Fibroblast of lung (primary cell): ENCODE measurements at places on chromosomes 1 and 21. TPM values are rescaled to one million over a fixed set of nuclear protein-coding genes. Genes with fewer than 3 reads are reported as not detected.

Gene RPTN
- total RNA-seq = not detected in 2 replicates

Gene OR2AK2
- total RNA-seq = not detected in 2 replicates

Gene AVPR1B
- total RNA-seq = not detected in 2 replicates

Gene AGT
- total RNA-seq = 10.6 and 14.1 TPM in 2 replicates

Gene DBT
- 5.4 and 7.9 TPM in 2 replicates for total RNA-seq

Gene PLEKHO1
- total RNA-seq = 55.0 and 65.6 TPM in 2 replicates

Gene MSTO1
- total RNA-seq = 19.5 and 21.3 TPM in 2 replicates

Gene PROK1
- not detected in 2 replicates for total RNA-seq

Gene CGN
- total RNA-seq = under 0.01 and 0.17 TPM in 2 replicates

Gene ZBTB21
- 5.6 and 8.9 TPM in 2 replicates for total RNA-seq

Gene UTP25
- 6.9 and 10.4 TPM in 2 replicates for total RNA-seq

Gene KRTAP11-1
- total RNA-seq = not detected in 2 replicates

Gene KTI12
- total RNA-seq = 6.9 and 7.8 TPM in 2 replicates

Gene CRYAA
- total RNA-seq = not detected in 2 replicates

Gene HPDL
- 0.17 and 0.26 TPM in 2 replicates for total RNA-seq

Gene PLPP3
- 170 and 343 TPM in 2 replicates for total RNA-seq

Gene AQP10
- not detected in 2 replicates for total RNA-seq

Gene AGMAT
- total RNA-seq = 1.0 and 1.2 TPM in 2 replicates

Gene CLCA1
- total RNA-seq = not detected in 2 replicates

Gene UBE4B
- total RNA-seq = 28.2 and 30.7 TPM in 2 replicates

Gene KIAA1614
- 7.7 and 8.1 TPM in 2 replicates for total RNA-seq

Gene DHCR24
- total RNA-seq = 98.9 and 329 TPM in 2 replicates

Gene COL16A1
- 80.3 and 150 TPM in 2 replicates for total RNA-seq

Gene TMEM81
- total RNA-seq = 1.8 and 2.3 TPM in 2 replicates
